ENCODE measurements at places on chromosomes 3 and 15.

GRCh38 chr3:157220883-157221282 lies 60.9 kb upstream of the CCNL1 start:
- no peak for DNase-seq

GRCh38 chr3:104514776-104515175 lies 851.9 kb upstream of the ALCAM start:
- DNase-seq = no peak

GRCh38 chr15:101619615-101619865 lies 32.6 kb downstream of the TM2D3 start:
- no peak for DNase-seq

GRCh38 chr3:197720694-197721093 lies 16.0 kb downstream of the RUBCN start:
- DNase-seq = no peak

GRCh38 chr15:29986946-29987345 lies 95.8 kb upstream of the GOLGA8J start:
- DNase-seq = no peak

- no peak for DNase-seq
These were observed 566.4 kb upstream of the SGO1 start for GRCh38 chr3:20752416-20752815.

DNA sequence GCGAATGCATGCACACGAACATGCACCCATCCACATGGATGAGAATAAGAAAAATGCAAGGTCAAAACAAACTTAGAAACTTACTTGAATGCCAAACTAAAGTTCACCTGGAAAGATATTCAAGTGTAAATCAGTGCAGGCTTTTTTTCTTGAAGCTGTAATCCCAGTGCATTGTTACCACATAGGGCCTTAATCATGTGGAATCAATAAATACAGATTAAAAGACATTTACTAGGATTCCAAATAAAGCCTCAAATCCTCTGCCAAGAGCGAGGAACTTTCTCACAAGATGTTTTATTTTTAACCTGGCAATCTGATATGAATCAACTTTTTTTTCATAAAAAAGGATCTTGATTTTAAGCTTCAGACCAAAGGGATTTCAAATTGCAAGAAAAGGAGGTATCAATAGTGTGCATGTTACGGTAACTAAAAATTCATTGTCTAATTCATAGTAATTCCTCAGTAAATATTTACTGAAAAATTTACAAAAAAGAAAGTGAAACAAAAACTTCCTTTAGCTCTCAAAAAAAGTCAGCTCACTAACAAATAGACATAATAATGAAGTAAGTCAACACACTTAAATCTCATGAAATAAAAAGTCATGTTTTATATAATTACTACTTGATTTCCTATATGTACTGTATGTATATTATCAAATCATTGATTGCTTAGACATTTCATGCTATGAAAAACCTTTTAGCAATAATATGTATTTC lies 978.6 kb downstream of the PLOD2 start:
- no peak for DNase-seq

- no peak for DNase-seq
These were observed 239.3 kb upstream of the UBE2E1 start for GRCh38 chr3:23566499-23566898.

DNA sequence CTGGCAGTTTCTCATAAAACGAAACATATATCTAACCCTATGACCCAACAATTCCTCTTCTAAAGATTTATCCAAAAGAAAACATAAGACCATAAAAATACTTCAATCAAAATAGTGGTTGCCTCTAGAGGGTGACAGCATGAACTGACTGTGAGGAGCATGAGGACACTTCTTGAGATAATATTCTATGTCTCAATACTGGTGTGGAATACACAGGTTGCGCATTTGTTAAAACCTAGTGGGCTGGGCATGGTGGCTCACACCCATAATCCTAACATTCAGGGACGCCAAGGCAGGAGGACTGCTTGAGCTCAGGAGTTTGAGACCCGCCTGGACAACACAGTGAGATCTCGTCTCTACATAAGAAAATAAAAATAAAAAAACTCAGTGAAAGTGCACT lies 57.3 kb downstream of the HERC1 start:
- no peak for DNase-seq

DNA sequence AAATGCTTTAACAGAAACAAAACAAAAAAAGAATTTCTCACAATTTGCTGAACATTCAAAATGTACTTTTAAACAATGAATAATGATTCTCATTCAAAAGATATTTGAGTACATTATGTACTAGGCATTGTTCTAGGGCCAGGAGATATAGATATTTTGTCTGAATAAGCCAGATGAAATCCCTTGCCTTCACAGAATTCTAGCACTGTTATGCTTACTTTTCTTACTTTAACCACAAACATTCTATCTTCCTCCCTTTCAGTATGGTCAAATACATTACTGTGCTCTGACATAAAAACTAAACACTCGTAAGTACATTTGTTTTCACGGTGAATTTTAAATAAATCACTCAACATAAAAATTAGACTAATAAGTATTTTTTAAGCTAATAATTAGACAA lies 116.7 kb downstream of the ADAM10 start:
- no peak for DNase-seq

DNA sequence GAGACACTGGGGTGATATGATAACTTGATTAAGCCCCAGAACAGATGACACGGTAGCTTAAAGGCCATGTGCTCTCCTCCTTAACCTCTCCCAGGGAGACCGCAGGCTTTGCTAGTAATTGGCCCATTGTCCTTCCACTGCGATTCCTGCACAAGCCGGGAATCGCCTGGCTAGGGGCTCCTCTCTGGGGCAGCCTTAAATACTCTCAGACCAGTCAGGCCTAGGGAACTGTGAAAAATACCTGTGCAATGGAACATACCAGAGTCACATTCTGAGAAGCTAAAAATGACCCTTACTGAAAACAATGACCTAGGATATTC lies 56.3 kb downstream of the CPN2 start:
- no peak for DNase-seq

- no peak for DNase-seq
These were observed 43.6 kb downstream of the SENP2 start for GRCh38 chr3:185629554-185630181.

DNA sequence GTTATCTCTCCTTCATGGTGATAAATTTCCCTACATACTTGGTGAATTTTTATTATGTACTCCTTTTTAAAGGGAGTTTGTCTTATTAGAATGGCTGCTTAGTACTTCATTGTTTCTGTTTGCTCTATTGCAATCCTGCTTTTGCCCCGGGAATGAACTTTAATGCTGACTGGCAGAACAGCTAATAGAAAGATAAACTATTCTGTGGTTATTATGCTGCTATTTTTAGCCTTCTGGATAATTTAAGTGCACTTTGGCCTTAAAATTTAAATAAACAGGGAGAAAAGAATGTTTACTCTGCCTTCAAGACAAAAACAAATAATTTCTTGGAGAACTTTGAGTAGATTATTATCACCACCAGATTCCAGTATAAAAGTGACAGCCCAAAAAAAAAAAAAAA lies 413.8 kb upstream of the CCDC54 start:
- DNase-seq = no peak

- no peak for DNase-seq
These were observed 131.6 kb downstream of the CHCHD6 start for GRCh38 chr3:126835472-126836219.

GRCh38 chr15:94877833-94878232 lies 646.5 kb downstream of the MCTP2 start:
- no peak for DNase-seq

DNA sequence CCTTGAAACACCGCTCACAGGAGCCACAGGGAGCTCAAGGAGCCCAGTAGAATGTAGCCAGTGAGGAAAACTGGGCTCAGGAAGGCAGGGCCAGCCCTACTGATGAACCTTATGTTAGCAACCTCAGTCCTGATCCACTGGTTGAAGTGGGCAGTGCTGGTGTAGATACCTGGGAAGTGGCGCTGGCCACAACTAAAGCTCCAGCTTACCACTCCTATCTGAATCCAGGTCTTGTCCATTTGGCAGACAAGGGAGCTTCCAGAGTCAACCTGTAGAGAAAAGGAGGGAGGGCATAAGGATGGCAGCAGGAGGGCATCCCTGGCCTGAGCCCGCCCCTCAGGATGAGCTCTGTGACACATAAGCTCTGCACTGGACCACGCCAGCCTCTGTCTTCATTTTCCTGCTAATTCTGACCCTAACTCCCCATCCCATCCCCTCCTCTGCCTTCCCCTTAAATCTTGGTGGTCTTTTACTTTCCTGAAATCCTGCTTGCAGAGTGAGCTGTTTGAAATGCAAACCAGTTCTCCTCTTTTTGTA lies 2.1 kb upstream of the PRSS50 start:
- no peak for DNase-seq

DNA sequence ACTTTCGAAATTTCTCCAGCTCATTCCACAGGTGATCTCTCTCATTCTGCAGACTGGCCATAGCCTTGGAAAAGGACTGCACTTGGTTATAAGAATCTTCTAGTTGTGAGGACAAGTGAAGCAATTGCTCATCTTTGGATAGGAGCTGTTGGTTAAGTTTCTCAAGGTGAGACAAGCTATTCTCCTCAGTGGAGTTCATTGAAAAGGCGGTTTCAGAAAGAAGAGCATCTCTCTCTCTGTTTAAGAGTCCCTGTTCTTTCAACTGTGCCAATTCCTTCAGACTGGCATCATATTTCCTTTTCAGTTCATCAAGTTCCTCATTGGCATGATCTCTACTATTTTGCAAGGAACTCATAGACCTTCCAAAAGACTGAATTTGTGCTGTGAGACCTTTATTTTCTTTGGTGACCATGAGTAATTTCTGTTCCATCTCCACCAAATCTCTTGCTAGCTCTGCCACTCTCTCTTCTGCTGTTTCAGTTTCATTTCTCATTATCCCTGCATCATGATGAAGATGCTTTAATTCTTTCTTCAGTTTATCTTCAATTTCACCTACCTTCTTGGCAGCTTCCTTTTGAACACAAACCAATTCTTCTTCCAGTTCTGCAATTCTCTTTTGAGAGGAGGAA lies 30.2 kb upstream of the HCLS1 start:
- DNase-seq = no peak

GRCh38 chr3:133191818-133192217 lies 153.6 kb downstream of the TMEM108 start:
- no peak for DNase-seq

DNA sequence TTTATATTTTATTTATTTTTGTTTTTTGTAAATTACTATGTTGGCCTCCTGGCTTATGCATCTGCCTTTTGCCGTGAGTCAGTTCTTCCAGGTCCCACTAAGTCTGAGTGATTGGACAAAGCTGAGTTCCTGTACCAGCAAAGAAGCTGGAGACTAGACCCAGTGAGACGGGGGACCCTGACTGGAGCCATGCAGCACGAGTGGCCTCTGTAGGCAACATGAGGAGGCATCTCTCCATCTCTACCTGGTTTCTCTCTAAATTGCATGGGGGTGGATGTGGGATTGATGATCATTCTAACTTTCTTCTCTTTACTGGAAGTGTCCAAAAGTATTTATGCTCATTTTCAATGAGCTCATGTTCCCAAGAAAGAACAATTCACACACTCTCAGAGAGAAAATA lies 155.3 kb upstream of the MRPL3 start:
- DNase-seq = no peak

DNA sequence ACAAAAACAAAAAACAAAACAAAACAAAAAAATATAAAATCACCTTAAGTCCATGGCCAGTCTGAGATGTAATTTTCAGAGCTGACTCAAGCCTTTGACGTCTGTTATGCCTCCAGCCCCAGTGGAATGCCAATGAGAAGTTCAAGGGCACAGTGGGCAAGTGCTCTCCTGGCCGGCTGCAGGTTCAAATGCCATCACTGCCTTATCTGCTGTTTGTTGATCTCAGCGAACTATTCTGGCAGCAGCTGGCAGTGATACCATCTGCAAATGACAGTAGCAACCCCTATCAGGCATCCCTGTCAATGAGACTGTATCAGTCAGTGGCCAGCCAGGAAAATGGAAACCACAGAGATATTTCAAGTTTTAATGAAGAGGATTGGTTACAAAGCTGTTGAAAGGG lies 10.8 kb upstream of the PDE8A start:
- no peak for DNase-seq

- DNase-seq = no peak
These were observed 50.6 kb downstream of the IQSEC1 start for GRCh38 chr3:13022348-13023234.

GRCh38 chr15:49923671-49924070 lies 195.4 kb downstream of the ATP8B4 start:
- no peak for DNase-seq

- DNase-seq = no peak
These were observed 30.1 kb downstream of the FOXL2 start for GRCh38 chr3:138916824-138917223.

DNA sequence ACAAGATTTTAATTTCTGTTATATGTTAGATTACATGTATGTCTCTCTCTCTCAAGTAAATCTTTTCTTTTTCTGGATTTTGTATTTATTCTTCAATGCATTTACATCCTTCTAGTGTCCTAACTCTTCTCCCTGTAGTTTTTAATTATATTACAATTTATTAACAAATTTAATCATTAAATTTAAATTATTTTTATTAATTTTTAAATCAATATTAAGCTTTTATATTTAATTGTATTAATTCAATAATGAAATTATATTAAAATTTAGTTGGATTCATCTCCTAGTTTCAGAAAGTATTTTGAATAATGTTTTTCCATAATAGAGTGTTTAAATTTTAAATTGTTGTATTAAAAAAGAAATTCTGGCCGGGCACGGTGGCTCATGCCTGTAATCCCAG lies 29.8 kb downstream of the MLF1 start:
- no peak for DNase-seq

- no peak for DNase-seq
These were observed 1.2 kb downstream of the NT5DC2 start for GRCh38 chr3:52532517-52532837.

DNA sequence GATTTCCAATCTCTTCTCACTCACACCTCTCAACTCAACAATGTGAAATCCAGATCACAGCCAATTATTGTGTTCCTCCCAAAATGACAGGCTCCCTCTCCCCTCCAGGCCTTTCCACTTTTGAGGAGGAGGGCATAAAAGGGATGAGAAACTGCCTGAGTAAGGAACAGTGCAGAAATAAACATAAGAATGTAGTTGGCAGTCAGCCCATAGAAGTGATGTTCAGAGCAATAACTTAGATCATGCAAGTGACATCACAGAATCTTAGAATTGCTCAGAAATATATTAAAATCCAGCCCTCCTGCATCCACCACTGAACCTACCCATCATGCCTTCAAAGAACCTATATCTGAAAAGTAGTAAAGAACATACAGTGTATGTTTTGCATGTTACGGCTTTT lies 299.4 kb upstream of the GADL1 start:
- no peak for DNase-seq

DNA sequence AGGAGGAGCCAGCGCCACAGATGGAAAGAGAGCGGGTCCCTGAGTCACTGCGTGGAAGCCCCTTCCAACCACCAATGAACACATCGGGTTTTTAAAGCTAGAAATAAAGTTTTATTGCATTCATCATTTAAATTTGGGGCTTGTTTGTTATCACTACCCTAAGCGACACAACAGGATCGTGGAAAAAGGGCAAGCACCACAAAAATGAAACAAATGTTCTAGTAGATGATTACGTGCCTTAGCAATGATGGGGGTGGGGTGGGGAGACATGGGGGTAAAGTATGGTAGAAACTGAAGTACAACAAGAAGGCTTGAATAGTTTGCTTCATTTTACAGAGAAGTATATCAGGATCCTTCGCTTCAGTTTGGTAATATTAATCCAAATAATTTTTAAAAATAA lies 221.6 kb upstream of the ATP10A start:
- DNase-seq = no peak
